ENCODE measurements at places on chromosomes 12 and 14.

DNA sequence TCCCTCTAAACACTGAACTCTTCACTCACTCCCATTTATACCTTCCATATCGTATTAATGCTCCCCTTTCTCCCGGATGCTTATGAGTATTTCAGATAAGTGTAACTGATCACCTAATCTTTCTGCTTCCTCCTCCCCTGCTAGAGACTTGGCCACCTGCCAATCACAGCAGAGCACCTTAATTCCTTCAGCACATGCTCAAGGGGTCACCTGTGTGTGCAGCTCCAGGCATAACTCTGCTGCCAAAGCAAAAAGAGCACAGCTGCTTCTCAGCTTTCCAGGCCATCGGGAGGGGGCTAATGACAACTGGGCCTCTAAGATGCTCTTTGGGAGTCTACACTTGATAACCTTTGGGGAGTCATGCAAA is 106.9 kb upstream of the DYRK2 start:
- DNase-seq: no peak

- peak; percentile 88 for DNase-seq
These were observed 386 bp downstream of the HDAC7 start for GRCh38 chr12:47819138-47819895.

GRCh38 chr14:95185033-95185766 is 27.9 kb upstream of the DICER1 start:
- no peak for DNase-seq

GRCh38 chr14:44741431-44741830 is 220.3 kb downstream of the KLHL28 start:
- no peak for DNase-seq

GRCh38 chr12:62618930-62619329 is 152.3 kb downstream of the MON2 start:
- DNase-seq: no peak

GRCh38 chr14:60294411-60295069 is 45.5 kb downstream of the PPM1A start:
- DNase-seq: no peak

- DNase-seq: no peak
These were observed 56.9 kb downstream of the HSP90AA1 start for GRCh38 chr14:102029956-102030355.

DNA sequence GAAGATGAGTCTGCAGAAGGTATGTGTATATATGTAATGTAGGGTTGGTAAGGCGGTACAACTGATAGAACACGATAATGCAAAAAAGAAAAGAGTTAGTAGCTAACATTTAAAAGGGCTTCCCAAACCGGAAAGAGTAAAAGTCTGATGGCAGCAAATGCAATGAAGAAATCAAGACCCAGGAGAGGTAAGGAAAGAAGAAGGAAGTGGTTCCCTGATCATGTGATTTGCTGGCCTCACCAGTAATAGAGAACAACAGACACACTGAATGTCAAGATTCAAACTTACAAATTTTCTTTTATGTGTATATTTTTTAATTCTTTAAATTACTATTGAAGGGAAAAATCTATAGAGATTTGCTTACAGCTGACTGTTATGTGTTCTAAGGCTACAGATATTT is 18.4 kb downstream of the ZFC3H1 start:
- DNase-seq: no peak

DNA sequence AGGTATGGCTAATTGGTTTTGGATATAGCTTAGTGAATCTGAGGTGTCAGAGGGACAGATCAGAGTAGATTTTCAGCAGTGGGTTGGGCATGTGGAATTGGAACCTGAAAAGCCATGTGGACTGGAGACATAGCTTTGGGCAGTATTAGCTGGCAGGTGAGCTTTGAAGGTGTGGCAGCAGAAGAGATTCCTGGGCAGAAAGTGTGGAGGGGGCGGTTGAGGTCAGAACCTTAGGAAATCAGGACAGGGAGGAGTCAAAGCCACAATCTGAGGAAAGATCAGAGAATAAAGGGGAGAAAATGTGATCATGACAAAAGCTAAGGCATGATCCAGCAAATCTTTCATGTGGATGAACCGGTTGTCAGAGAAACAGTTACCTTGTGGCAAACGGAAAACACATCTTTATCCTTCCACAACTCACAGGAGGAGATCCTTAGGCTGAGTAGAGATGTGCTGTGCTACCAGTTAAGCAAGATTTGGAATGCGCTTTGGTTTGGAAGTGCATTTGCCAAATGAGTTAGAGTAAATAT is 56.4 kb downstream of the PTGER2 start:
- no peak for DNase-seq
